ENCODE measurements at places on chromosomes 5 and 9.
A peak's percentile ranks its signal among the peaks of the same experiment; 100 is the strongest.

GRCh38 chr9:35051069-35051967 is 21.1 kb downstream of the VCP start:
- DNase-seq = peak; percentile 57

DNA sequence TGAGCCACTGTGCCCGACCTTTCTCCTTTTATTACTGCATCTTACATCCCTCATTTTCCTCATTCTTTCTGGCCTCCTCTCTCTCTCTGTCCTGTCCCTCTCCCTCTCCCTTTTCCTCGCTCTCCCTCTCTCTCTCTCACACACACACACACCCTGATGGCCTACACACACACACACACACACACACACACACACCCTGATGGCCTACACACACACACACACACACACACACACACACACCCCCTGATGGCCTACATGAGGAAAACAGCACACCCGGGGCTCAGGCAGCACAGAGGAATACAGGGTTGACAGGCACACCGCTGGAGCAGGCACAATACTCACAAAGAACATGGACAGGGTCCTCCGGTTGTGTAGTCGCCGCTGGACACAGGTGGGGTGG is 3.8 kb upstream of the FCHSD1 start:
- DNase-seq = no peak

GRCh38 chr9:75482566-75482965 is 394.3 kb downstream of the OSTF1 start:
- no peak for DNase-seq

DNA sequence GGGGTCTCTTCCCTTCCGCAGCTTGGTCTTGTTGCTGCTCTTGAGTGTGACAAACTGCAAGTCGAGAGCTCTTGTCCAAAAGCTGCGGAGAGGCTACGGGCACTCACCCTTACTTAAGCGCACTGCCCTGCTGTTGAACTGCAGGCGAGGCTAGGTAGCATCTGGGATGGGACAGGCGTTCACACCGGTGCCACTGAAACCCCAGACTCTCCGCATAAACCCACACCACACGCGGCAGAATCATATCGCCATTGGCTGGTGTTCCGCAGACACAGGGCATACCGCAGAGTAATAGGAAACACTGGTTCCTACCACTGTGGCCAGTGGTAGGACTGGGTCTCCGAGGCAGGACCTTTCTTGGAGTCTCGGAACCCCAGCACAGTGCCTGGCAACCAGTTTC is 2.2 kb upstream of the NPR3 start:
- DNase-seq = no peak

DNA sequence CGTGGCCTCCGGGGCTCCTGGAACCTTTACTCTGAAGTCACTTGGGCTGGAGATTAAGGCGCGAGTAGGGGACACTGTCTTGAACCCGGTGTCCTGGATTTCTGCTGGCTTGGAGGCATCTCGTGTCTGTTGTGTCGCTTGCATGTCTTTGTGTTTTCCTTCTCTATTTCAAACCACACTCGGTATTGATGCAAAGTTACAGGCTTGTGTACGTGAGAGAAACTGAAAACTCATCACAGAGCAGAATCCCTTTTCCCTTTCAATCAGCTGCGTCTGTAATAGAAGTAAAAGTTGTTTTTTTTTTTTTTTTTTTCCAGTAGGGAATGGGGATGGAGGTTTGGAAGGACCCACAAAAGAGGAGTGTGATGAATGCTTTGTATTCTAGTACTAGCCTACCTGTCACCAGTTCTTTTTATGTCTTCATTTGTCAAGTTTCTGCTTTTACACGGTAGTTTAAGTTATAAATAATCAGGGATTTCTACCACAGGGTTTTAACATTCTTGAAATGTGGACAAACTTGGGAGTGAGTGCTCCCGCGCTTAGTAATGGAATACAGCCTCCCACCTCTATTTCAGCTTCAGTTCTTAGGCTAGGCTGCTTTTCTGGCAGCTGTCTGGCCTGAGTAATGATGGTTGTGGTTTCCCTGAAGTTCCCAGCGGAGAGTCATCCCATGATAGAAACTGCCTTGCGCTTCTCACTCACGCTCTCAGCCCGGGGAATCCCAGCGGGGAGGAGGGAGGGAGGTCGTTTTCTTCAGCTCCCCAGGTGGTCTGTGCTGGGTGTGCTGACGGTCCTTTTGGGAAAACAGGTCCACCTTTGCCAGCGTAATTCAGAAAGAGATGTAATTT is 763 bp downstream of the TJP2 start:
- DNase-seq = no peak

GRCh38 chr5:94745786-94746730 is 127.6 kb downstream of the SLF1 start:
- no peak for DNase-seq

- DNase-seq = no peak
These were observed 65.0 kb upstream of the AFAP1L1 start for GRCh38 chr5:149206524-149207141.

DNA sequence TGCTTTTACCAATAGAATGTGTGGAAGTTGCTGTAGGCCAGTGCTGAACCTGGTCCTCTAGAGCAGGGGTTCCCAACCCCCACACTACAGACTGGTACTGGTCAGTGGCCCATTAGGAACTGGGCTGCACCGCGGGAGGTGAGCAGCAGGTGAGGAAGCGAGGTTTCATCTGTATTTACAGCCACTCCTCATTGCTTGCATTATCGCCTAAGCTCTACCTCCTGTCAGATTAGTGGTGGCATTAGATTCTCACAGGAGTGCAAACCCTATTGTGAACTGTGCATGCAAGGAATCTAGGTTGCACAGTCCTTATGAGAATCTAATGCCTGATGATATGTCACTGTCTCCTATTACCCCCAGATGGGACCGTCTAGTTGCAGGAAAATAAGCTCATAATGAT is 6.1 kb upstream of the CCDC152 start:
- no peak for DNase-seq

- no peak for DNase-seq
These were observed 211.0 kb downstream of the SEC61B start for GRCh38 chr9:99433095-99433494.

DNA sequence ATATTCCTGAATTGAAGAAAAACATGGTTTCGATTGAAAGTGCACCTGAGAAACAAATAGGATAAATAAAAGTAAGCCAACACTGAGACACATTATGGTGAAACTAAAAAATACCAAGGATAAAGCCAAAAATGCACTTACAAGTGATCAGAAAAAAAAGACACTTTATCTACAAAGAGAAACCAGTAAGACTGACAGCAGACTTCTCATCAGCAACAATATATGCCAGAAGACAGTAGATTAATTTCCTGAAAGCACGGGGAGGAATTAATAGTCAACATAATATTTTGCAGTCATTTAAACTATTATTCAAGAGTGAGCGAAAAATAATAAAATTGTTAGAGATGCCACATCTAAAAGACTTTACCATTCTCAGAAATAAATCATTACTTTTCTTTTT is 172.7 kb upstream of the MAST4 start:
- no peak for DNase-seq

- peak; percentile 12 for DNase-seq
These were observed 79.5 kb downstream of the SREK1 start for GRCh38 chr5:66223637-66224036.

GRCh38 chr5:93990504-93991070 is 249.2 kb upstream of the POU5F2 start:
- DNase-seq = no peak

DNA sequence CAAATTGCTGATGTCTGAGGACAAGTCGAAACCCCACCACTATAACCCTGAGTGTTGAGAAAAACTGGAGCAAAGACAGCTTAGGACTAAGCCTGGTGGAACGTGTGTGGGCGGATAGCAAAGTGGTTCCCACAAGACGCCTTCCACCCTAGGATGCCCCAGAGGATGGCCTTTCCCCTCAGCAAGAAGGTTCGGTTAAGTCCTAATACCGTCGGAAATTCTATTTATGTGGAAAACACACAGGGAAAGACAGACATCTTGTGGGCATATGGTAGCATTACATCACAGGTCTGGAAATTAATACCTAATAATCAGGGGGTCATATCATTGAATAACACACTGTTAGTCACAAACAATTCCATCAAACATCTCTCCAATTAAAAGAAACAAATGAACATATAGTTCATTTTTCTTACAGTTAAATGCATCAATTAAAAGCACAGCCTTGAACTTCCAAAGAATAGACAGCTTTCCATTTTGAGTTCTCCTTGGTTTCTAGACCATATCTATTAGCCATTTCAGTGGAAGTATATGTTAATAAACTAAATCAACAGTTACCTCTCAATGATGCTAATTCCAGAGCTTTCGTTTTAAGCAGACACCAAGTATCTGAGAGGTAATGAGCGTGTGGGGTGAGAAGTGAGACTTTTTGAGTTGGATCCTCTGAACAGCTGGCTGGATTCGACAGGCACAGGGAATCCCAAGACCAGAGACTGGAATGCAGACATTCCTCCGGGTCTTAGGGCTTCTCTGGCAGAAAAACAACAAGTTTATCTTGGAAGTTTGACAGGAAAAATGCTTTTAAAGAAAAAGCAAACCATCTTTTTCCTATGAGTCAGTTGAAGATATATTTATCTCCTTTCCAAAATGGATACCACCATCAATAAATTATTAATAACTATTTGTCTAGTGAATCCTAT is 2.9 kb upstream of the ICE1 start:
- peak; percentile 36 for DNase-seq

GRCh38 chr9:72326641-72327040 is 38.4 kb downstream of the ZFAND5 start:
- DNase-seq = no peak

GRCh38 chr5:168611165-168611564 is 32.0 kb upstream of the PANK3 start:
- DNase-seq = no peak

DNA sequence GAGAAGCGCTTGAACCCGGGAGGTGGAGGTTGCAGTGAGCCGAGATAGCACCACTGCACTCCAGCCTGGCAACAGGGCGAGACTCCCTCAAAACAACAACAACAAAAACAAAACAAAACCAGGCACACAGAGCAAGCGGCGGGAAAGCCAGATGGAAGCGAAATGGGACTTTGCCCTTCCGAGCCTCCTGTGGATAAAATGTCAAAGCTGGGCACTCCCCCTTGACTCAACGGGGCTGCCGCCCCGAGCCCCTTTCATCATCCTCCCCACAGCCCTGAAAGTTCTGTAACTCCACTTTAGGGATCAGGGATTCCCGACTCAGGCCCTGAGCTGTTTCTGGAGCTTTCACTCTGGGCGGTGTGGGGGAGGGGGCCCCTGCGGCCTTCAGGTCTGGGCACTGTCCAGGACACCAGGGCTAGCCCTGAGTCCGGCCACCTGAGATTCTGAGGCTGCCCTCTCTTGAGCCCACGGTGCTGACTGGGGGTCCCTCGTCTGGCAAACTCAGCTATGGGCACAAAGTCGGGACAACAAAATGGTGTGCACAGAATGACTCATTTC is 30.6 kb upstream of the OBP2B start:
- DNase-seq = no peak

DNA sequence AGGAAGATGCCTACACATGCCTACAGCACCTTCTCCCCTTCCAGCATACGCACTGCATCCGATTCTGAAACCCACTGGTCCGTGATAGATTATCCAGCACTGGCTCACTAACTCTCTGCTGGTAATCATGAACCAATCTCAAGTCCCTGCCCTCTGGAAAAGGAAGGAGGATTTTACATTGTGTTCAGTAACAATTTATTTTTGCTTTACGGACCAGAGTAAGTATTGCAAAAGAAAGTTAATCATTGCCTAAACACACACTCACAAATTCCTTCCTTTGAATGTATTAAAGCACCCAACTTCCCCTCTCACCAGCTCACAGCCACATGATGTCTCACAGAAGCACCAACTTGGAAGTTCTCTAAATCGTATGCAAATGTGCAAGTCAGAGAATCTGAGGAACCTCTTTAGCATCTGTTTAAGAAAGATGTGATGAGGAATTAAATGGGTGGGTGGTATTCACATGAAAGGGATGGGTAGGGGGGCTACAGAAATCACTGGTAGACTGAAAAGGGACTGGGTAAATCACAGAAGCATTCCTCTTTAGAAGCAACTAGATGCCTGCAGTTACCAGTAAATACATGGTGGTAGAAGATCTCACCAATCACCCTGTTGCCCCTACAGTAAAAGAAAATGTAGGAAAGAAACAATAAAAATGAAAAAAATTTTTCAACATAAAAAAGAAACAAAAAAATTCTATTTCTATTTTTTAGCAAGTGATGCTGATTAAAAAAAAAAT is 8.4 kb downstream of the GNAQ start:
- no peak for DNase-seq

DNA sequence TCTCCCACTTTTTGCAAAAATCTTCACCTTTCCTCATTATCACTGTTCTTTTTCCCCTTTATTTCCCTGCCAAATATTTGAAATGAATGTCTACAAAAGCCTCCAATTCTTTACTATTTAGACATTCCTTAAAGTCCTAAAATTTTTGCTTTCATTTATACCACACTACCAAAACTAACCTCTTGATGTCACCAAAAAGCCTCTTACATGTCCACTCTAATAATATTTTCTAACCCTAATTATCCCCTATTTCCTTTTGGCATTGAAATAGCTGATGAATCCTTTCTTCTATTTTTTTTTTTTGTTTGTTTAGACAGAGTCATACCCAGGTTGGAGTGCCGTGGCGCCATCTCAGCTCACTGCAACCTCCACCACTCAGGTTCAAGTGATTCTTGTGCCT is 32.3 kb upstream of the NRG2 start:
- DNase-seq = no peak

DNA sequence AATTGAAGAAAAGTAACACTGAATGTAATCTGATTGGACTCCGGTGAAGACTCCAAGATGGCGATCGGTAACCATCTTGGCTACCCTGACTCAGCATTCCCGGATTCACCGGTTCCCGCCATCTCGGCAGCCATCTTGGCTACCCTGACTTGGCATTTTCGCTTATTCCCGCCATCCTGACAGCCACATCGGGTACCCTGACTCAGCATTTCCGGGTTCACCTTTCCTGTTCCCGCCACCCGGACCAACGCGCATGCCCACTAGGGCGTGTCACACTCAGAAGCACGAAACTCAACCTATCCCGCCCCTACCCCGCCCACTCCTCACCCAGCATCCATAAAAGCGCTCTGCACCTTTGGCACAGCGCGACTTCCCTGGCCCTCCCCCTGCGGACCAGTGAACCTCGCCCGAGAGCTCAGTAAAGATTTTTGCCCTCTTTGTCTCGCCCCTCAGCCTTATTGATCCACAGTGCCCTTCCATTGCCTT is 17.2 kb downstream of the SPTLC1 start:
- DNase-seq = peak; percentile 78

DNA sequence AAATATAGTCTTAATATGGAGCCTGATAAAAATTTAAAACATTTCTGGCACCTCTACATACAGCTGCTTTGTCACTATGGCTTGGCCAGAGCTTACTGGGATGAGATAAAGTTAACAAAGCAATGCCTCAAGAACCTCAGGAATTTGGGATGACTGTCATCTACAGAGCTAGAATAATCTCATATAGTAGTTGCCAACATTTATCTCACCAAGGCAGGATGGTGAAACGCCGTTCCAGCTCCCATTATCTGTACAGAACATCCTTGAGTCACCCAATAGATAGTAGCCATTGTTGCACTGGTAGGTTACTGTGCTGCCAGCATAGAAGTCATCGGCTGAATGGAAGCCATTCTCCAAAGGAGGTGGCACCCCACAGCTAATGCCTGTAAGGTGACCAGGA is 94.6 kb upstream of the TXNDC8 start:
- no peak for DNase-seq

GRCh38 chr5:149170299-149170698 is 29.0 kb downstream of the ABLIM3 start:
- DNase-seq = no peak

- no peak for DNase-seq
These were observed 1158.4 kb upstream of the SEMA6A start for GRCh38 chr5:117733051-117733450.
